Right renal pelvis (tissue), 4 donors: ENCODE measurements at places on chromosomes 13 and 19.

DNA sequence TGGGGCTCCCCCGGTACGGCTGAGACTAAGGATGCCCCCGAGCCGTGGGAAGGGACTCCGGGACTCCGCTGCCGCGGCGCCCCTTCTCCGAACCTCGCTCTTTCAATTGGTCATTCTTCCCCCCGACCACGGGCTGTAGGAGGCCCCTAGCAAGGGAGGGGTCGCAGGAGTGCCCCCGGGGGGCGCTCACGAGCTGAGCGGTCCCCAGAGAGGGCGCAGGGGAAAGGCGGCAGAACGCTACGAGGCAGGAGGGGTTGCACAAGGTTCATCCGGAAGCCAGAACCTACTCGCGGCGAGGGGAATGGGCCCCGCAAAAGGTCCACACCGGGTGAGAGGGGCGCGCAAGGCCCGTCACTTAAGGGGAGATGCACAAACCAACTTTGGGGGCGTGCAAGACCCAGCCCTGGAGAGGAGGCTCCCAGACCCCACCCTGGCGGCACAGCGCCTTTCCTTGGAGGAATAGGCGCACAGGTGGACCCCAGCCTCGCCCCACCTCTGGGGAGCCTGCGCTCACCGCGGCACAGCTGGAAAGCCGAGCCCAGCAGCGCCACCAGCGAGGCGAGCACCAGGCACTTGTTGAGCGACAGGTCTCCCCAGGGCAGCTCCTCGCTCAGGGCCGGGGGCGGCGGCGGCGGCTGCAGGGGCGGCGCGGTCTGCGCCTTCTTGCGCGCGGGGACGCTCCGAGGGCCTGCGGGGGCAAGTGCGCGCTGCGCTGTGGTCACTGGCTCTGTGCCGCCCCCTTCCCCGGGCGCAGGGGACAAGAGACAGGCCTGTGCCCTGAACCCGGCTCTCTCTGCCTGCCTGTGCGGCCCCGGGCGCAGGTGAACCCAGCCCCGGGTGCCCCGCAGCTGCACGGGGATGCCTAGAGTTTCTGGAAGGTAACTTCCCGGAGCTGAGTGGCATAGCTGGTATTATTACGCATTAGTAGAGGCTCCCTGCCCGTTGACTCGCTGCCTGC is 2.8 kb downstream of the JSRP1 start:
- DNase-seq = no peak

DNA sequence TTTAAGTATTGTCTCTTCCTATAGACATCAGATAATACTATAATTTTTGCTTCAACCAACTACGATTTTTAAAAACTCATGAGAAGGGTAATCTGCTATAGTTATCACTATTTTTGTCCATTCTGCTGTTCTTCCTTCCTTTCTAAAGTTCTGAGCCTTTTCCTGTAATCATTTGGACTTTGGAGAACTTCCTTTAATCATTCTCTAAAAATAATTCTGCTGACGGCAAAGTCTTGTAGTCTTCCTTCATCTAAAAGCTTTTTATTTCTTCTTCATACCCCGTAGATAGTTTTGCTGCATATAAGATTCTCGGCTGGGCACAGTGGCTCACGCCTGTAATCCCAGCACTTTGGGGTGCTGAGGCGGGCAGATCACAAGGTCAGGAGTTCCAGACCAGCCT is 5.1 kb upstream of the FCGBP start:
- DNase-seq = no peak

DNA sequence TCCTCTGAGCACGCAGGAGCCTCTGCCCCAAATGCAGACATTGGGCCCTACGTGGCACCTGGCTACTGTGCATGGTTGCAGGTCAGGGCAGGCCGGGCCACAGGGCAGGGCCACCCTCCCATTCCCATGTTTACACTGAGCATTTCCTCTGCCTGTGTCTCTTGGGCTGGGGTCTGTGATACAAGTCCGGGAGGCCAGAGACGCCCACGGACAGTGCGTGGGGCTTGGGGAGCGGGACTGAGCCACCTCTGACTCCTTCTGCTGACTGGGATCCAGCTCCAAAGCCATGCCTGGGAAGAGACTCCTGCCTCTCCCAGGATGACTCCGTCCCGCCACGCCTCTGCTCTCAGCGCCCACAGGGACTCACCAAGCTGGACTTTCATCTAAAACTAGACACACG is 18.8 kb downstream of the GAS6 start:
- DNase-seq = no peak

DNA sequence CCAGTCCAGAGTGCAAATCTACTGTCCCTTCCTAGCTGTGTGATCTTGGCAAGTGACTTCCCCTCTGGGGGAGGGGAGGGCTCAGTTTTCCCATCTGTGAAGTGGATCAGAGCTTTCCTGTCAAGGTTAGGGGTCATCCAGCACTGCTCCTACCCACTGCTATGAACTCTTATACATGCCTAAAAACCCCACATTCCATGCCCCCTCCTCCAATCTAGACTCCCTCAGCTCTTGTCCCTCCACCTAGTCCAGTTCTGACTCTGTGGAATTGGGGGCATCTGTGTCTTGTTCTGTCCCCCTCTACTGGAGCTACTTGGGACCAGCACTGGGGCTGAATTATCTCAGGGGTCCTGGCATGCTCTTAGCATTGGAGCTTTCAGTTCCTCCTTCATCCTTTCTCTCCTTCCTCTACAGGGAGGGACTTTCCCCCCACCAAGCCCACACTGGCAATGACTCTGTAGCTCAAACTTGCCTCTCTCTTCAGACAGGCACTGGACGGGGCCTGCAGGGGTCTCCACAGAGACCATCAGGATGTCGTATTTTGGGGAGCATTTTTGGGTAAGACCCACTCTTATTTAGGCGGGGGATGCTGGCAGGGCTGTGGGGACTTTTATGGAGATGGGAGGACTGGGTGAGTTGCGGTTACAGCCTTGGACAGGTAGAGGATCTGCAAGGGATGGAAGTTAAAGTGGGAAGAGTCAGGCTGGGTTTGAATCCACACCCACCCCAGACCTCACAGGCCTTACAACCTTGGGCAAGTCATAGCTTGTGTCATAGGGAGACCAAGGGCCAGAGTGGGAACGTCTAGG is 3.6 kb downstream of the FCHO1 start:
- DNase-seq = no peak

- DNase-seq = no peak
These were observed 19.0 kb downstream of the CYP2F1 start for GRCh38 chr19:41133260-41133659.

GRCh38 chr13:41859565-41859964 is 101.3 kb downstream of the VWA8 start:
- no peak for DNase-seq
